ENCODE measurements at places on chromosomes 1 and 21.

- DNase-seq, result peak; percentile 68
Observed at GRCh38 chr1:42479621-42480020, 16.5 kb downstream of the CCDC30 start.

- DNase-seq, result no peak
Observed at GRCh38 chr1:36642802-36643201, 160.1 kb upstream of the CSF3R start.

DNA sequence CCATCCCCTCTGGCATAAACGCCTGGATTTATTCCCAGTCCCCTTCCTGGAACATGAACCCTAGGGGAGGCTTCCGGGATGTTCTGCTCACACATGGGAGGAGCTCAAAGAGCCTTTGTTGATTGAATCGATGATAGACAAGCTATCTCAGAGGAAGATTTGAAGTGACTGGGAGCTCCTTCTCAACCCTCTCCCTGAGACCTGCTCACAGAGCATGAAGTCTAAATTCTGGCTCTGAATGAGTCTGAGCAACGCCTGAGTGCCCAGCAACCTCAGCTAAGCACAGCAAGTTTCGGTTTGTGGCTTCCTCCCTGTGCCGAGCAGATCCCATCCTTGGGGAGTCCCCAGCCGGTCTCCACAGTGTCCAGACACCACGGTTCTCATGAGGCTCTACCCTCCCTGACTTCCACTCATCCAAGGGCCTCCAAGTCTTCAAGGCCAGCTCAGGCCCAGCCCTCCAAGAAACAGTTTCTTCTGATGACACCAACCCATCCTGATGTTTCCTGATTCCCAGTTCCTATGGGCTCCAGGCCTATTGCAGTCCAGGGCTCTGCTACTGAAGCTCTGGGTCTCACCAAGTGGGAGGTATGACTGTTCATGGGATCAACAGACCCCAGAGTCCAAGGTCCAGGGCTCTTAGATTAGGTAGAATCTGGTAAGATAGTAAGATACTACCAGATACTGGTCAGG lies 190.8 kb downstream of the DYRK1A start:
- no peak for DNase-seq

- DNase-seq, result peak; percentile 94
Observed at GRCh38 chr1:40143891-40144575, 17.2 kb upstream of the RLF start.
